ENCODE measurements at places on chromosomes 1 and 21. TPM values are rescaled to one million over a fixed set of nuclear protein-coding genes. Genes with fewer than 3 reads are reported as not detected.

TENT5C gene
- 0.25 TPM for total RNA-seq

OR2L5 gene
- total RNA-seq: not detected

MMEL1 gene
- total RNA-seq: not detected

POLR3C gene
- total RNA-seq: 42.2 TPM

GBP3 gene
- total RNA-seq: 59.9 TPM

PADI1 gene
- not detected for total RNA-seq

CAPN9 gene
- total RNA-seq: not detected

CCDC18 gene
- 9.7 TPM for total RNA-seq

ASTN1 gene
- total RNA-seq: not detected

TINAGL1 gene
- total RNA-seq: 4.7 TPM

KRTAP21-1 gene
- not detected for total RNA-seq

CDK18 gene
- total RNA-seq: not detected

USP1 gene
- 31.2 TPM for total RNA-seq

DIRAS3 gene
- 4.8 TPM for total RNA-seq

PRMT2 gene
- total RNA-seq: 130 TPM

FMO4 gene
- 1.6 TPM for total RNA-seq

ITLN2 gene
- total RNA-seq: not detected

GUCA2A gene
- total RNA-seq: not detected

CHI3L1 gene
- 0.22 TPM for total RNA-seq

IGSF3 gene
- 0.22 TPM for total RNA-seq

ST6GALNAC3 gene
- not detected for total RNA-seq

STUM gene
- not detected for total RNA-seq

JAM2 gene
- total RNA-seq: 1.9 TPM

PLA2G2F gene
- not detected for total RNA-seq

CSF3R gene
- not detected for total RNA-seq

CORT gene
- total RNA-seq: 0.22 TPM

IGSF21 gene
- not detected for total RNA-seq

EVA1C gene
- 0.89 TPM for total RNA-seq

DDAH1 gene
- total RNA-seq: 168 TPM
